ENCODE measurements at places on chromosomes 2 and 18.
A peak's percentile ranks its signal among the peaks of the same experiment; 100 is the strongest.

DNA sequence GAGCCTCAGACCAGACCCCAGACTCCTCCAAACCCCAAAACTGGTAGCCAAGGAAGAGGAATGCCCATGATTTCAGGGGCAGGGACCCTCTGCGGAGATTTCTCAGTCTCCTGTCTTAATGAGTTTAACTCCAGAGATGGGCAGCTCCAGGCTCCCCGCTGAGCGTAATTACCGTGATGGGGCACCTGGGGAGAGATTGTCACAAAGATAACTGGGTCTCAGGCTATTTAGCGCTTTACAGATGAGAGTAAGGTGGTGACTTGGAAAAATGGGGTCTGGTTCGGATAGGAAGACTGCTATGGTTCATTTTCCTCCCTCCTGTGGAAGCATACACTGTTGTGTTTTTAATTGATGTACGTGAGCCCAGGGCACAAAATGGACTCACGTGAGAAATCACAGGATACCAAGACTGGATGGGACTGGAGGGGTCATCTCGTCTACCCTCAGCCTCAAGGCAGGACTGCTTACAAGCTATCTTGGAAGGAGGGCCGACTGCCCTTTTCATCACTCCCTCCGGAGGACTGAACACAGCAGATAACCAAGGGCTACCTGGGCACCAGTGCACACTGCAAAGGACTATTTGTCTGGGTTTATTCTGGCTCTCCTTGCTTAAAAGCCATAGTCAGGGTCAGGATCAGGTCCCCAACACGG lies 427.8 kb downstream of the ZNF521 start:
- no peak for DNase-seq

GRCh38 chr2:170585067-170585466 lies 130.1 kb upstream of the SP5 start:
- DNase-seq: no peak

GRCh38 chr2:108222261-108222660 lies 17.5 kb upstream of the SULT1C3 start:
- DNase-seq: no peak

GRCh38 chr2:20361893-20362292 lies 11.2 kb upstream of the PUM2 start:
- DNase-seq: no peak

DNA sequence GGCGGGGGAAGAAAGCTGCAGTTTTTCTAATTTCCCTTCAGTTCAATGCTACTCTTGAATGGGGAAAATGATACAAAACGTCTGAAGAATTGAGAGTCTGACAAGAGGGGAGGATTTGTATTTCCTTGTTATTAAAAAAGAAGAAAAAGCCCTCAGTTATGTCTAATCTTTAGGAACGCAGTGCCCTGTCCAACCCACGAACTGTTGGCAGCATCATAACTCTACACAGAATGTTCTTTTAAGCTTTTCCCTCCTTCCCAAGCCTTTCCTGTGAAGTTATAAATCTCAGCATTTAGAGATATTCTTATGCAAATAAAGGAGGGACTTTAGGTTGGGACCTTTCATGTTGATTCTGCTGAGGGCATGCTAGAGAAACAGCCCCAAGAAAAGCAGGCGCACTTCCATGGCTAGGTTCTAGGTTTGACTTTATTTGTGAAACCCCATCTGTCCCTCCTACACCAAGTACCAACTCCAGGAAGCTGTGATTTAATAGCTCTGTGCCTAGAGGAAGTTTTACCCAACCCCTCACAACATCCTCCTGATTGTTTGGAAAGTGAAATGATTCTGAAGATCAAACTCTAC lies 288.6 kb downstream of the SETBP1 start:
- no peak for DNase-seq

DNA sequence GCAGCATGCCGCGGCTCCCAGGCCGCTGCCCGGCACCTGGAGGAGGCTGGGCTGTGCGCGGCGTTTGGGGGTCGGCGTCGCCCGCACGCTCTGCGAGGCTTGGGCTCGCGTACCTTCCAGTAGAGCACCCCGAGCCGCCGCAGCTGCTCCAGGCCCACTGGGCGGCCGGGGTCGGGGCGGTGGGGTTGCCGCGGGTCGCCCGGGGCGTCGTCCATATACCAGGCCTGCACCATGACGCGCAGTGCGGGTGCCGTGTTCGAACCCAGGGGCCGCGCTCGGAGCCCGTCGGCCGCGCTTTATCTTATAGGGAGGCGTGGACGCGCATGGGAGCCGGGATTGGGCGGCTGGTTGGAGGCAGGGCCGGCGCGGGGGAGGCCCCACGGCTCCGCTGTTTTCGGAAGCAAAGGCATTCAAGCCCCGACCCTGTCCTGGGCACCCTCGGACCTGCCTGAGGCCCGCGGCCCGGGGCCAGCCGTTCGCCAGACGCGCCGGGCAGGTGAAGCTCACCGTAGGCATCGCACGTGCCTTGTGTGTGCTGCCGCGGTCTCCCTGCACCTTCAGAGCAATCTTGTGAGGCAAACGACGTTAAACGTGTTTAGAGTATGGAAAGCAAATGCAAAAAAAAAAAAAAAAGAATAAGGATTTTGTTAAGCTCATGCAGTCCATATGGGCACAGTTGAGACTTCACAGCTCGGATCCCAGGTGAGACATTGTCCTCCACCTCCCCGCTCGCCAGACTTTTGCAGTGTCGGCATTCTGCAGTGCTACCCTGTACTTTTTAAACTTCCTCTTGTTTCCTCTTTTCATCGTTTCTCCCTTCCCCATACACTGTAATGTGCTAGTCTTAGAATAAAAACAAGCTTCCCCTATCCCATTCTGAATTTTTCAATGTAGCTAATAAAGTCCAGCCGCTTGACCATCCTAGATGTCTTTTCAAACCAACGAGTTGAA lies at the start of gene ADI1:
ADI1 (minus strand) TSS at position 277 of the 951 bp plus-strand sequence; CDS start at position 233, 44 bp downstream.
- DNase-seq: peak; percentile 90

GRCh38 chr2:105615305-105615704 lies 129.4 kb upstream of the NCK2 start:
- DNase-seq: no peak

DNA sequence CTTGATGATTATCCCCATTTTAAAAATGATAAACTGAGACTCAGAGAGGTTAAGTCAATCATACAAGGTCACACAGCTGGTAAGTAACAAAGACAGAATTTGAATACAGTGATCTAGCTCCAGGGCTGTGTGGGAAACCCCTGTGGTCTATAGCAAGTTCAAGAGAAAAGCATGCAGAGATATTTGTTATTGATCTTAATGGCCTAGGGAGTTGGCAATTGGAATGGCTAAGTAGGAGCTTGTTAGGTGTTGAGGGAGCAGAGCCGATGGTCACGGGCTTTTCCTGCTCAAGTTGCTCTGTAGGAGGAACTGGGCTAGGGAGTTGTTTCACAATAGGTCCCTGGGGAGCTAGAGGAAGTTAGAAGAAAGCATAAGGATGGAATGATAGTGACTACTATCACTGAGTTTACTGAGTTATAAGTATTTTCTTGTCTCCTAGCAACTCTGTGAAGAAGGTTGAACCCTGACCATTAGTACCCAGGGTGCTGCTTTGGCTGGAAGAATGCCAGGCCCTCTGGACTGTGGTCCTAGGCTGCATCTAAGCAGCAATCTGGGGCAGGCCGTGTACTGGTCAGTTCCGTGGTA lies 30.0 kb downstream of the RNF125 start:
- DNase-seq: no peak

DNA sequence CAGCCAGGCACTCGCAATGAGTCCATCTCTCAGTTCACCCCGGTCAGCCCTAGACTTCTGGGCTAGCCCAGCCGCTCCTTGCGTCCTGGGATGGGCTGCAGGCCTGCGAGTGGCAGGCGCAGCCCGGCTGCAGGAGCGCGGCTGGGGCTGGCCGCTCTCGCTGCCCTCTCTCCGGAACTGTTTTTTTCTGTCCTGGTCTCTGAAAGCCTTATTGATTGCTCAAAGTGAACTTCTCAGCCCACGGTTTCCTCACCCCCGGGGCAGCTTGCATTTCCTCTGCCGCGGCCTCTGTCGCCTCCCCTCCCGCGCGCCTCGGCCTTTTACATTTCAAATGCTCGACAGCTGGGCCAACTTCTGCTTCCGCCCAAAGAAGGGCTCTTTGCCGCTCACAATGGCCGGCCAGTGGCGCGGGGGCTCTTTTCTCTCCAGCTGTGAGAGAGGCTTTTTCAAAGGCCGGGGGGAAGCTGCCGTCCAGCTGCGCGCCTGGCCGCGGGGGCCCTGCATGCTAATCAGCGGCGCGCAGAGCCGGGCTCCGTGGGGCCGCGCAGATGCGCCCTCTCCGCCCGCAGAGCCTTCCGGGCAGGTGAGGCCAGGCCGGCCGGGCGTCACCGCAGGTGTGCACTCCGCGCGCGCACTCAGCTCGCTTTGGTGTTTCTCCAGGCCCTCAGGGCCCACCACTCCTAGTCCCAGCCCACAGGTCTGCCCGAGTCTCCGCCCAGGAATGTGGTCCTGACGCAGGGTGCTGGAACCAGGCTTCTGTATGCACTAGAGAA lies 513.8 kb downstream of the RNF144A start:
- no peak for DNase-seq

DNA sequence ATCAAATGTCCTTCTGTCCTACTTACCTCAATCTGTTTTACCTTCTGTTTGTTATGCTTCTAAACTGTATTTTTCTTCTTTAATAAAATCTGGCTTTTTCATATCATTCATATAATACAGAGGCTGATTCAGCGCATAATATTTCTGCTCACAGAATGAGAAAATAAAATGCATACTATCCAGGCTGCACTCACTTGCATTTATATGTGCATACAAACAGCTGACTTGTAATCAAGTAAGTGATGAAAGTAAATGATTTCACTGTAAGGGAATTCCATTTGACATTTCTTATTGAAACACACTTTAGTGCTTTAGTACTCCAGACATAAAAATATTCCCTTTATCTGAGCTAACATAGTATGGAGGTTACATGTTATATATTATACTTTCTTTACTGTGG lies 75.3 kb upstream of the PROKR1 start:
- DNase-seq: no peak

DNA sequence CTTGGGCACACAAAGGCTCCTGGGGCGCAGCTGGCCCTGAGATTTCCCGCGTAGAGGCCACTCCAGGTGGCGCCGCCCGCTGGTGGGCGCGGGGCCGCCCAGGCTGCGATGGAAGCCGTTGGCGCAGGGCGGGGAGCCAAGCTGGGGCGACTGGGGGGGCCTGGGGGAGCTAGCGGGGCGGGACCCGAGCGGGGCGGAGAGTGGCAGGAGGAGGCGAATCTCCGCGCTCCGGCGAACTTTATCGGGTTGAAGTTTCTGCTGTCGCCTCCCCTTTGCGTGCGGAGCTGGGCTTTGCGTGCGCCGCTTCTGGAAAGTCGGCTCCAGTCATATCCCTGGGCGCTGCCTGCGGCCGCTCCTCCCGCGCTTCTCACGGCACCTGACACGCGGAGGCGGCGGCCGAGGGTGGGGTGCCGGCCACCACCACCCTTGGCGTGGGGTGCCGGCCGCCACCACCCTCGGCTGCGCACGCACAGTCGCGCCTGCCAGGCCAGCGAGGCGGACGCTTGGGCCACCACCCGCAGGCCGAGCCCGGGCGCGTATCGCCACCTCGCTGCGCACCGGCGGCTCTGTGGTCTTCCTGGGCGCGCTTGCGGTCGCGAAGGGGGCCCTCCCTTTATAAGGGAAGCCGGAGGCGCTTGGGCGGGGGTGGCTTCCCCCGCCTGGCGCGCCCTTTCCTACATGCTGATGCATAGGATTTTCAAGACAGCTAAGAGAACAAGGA lies 919 bp upstream of the CYP1B1 start:
- peak; percentile 92 for DNase-seq

- DNase-seq: no peak
Measured at GRCh38 chr2:9250091-9250490, 43.5 kb downstream of the ASAP2 start.

GRCh38 chr2:241982706-241983570 lies 113.4 kb downstream of the RTP5 start:
- no peak for DNase-seq
